ENCODE measurements at places on chromosomes 2 and 18.

GRCh38 chr2:27118525-27119329 is at the start of gene CGREF1:
CGREF1 (minus strand) TSS chr2:27119128; CDS start chr2:27104366, 14,762 bp downstream.
- peak; percentile 59 for DNase-seq

GRCh38 chr2:43059183-43059897 is 167.1 kb downstream of the ZFP36L2 start:
- DNase-seq: no peak

DNA sequence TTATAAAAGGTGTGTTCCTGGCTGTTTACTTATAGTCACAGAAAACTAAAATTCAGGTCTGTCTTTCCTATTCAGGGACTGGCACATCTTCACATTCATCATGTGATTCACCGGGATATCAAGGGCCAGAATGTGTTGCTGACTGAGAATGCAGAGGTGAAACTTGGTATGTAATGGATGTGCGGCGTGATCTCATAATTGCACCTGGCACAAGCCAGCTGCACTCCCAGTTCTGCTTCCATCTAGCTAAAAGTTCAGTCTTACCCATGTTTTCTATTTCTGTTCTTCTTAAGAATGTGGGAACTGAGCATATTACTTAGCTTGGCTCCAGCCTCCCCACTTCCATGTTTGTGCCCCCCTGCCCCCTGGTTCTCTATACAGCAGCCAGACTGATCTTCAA is 131.9 kb downstream of the MAP4K4 start:
- DNase-seq: no peak

DNA sequence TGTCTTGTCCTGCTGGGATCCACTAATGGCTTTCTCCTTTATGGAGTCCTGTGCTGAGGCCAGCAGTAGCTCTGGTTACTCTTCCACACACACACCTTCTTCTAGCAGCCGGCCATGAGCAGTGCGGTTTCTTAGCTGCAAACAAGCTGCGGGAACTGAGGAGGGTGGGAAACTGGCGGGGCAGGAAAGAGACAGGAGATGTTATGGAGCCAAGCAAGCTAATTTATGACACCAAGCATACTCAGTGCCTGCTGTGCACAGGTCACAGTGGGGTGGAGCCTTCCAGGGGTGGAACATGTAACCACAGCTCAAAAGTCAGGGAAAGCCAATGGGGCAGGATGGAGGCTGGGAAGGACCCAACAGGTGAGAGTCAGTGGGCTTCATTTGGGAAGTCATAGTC is 180.8 kb downstream of the FAM210A start:
- no peak for DNase-seq

DNA sequence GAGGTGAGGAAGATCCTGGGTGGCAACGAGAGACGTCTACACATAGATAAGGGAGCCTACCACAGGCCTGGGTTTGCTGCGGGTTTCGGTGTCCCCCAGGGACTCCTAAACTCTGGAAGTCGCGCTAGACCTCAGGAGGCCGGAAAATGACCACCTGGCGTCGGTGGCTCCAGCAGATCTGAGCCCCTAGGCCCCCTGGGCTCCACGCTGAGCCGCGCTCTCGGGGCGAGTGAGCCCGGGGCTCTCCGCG is 987 bp upstream of the DLX1 start:
- DNase-seq: no peak

DNA sequence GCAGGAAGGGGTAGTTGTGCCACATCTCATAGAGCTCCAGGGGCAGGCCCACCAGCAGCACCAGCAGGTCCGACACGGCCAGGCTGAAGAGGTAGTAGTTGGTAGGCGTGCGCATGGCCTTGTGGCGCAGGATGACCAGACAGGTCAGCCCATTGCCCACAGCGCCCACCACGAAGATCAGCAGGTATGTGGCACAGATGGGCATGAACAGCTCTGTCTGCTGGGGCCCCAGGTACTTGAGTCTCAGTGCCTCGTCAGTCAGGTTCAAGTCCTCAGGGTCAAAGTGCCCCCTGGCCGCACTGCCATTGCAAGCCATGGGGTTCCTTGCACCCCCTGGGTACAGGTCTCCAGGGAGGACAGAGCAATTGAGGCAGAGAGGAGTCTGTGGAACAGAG is 1.6 kb downstream of the NMUR1 start:
- no peak for DNase-seq

DNA sequence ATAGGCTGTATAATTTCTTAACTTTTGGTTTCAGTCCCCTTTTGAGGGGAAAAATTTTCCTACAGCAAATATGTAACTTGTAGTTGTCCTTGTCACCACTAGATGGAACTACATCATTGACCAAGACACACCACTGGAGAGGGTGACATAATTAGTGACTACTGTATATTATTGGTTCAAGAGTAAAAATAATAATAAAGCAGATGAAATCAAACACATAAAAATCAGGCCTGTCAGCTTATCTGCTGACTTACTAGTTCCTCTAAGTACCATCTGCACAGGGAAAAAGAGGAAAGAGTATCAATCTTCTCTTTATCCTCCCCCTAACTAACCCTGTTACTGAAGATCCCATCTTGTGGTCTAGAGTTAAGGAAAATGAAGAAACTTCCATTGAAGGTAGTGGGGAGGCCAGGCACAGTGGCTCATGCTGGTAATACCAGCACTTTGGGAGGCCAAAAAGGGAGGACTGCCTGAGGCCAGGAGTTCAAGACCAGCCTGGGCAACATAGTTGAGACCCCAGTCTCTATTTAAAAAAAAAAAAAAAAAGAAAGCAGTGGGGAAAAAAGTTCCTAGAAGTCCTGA is 29.6 kb upstream of the ENOSF1 start:
- peak; percentile 58 for DNase-seq

- DNase-seq: no peak
Measured at GRCh38 chr18:12377556-12378197, 650 bp upstream of the AFG3L2 start.

DNA sequence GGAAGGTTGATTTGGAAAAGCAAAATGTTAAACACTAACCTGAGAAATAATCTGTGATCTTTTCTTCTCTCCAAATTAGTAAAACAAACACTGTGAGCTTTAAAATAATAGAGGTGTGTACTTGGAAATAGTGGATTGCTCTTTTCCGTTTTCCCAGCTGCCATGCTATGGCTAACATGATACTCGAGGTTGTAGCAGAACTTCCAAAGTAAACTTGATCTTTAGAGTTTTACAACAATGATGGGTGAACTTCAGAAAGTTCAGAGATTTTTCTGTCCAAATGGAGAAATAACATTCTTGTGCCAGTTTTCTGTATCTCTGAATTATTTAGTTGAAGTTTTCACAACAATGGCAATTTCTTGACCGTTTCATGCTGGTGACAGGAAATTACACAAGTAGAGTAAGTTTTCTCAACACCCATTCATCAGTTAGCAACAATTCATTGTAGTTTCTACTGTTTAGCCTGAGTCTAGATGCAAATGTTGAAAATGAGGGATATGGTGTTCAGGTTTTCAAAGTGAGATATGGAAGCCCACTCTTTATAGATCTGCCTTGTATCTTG is 135.3 kb upstream of the CTAGE1 start:
- DNase-seq: no peak

DNA sequence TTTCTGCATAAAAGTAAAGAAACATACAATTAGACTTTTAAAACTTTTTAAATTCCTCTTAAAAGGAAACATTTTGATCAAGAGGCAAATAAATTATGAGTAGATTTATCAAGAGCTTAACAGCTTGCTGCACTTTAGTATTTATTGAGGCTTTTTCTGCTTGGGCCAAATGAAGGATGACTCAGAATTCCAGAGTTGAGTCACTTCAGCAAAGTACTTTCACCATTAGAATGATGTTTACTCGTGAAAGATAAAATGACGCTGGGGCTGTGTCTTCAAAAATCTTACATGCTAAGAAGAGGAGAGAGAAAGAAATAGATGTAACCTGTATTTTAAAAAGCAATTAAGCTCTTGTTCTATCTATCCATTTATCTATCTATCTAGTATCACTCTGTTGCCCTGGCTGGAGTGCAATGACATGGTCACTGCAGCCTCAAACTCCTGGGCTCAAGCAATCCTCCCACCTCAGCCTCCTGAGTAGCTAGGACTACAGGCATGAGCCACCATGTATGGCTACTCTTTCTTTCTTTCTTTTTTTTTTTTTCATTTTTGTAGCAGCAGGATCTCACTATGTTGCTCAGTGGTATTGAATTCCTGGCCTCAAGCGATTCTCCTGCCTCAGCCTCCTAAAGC is 75.3 kb upstream of the RIOK3 start:
- DNase-seq: peak; percentile 30

All from SW480 (cell line).